ENCODE measurements at places on chromosomes 7 and 10.
A peak's percentile ranks its signal among the peaks of the same experiment; 100 is the strongest.

DNA sequence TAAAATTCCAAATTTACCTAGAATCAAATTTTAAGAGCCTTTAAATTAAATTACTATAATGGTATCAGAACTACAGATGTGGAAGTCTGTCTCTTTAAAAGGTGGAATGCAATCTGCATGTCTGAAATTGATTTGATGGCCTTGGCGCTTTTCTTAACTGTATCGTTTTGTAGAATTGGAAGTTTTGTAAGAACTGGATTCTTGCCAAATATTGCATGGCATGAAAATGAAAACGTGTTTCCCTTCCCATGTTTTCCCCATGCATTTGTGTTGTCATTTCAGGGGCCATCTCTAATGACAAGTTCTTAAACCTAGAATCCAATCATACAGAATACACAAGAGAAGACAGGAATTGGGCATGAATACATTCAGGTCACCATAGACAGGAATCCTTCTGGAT, 162.5 kb downstream of the KIAA1217 start:
- DNase-seq: no peak

DNA sequence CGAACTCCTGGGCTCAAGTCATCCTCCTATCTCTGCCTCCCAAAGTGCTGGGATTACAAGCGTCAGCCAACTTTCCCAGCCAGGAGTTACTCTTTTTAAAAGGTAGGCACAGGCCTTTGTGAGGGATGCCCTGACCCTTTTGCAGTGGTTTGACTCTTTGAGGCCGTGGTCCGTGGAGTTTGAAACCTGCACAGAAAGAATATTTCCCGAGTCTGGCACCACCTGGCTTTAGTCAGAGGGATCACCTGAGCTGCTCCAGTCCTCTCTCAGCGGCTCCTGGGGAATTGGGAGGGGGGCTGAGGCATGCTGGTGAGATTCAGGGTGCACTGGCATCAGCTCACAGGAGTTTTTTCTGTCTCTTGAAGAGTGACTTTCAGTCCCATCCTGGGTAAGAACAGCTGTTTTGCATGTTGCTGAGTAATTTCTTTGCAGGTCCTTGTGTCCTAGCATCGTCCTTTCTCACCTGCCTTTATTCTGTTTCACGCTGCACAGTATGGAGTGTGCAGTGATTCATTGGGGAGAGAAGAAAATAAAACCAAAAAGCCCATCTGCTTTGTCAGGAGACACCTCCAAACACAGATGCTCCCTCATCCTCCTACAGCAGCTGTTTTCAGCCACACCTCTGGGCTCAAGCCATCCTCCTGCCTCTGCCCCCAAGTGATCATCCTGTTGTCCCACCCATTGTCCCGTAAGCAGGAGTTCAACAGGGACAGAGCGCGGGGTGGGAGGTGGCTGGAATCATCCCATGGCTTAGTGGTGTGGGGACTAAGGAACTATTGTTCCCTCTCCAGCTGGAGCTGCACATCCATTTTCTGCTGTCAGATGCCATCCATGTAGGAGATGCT, 284.7 kb downstream of the CAMK1D start:
- DNase-seq: no peak

GRCh38 chr10:88062798-88063472, 199.5 kb downstream of the PTEN start:
- DNase-seq: no peak

DNA sequence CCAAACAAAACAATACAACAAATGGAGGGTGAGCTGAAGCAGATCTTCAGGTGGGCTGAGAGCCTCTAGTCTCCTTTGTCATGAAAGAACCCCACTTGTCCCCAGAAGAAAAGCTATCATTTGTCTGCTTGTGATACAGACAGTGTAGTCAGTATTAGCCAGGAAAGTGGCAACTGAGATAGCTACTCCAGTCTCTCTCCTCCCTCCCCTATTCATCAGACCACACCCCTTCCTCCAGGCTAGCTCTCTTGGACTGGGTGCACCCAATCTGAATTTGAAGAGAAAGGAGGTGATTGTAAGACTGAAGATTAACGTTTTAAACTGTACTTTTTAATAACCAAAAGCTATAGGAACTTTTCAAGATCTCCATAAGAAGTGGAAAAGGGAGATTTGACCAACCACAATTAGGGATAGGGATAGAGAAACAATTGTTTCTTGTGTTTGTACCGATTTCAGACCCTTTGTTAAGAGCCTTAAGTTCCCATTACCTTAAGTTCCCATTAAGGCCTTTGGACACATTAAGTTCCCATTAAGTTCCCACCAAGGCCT, 14.1 kb downstream of the BMPR1A start:
- DNase-seq: no peak

DNA sequence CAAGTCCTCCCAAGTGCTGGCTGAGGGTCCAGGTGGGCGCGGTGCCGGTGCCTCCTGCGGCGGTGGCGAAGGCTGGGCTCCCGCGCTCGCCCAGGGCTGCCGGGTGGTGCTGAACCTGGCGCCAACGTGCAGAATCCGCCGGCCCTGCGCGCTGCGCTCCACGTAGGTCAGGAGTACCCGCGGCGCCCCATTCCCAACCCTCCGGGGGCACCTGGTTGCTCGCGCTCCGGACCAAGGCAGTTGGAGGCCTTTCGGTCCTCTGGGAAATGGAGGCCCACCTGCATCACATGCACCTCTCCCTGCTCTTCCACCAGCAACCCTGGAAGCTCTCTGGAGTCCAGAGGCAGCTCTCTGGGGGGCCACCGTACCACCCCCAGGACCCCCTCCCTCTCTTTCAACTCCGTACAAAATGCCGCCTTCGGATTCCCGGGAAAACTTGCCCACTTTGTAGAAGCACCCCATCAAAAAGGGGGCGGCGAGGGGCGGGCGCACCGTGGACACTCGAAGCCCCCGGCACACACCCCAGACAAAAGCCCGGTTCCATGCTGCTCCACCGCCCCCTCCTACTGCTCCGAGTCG, 745 bp downstream of the SLC16A9 start:
- peak; percentile 50 for DNase-seq

- DNase-seq: no peak
Observed at GRCh38 chr10:105973902-105974301, 1190.6 kb downstream of the SORCS1 start.

GRCh38 chr10:114772496-114773196, 48.9 kb upstream of the FHIP2A start:
- no peak for DNase-seq

GRCh38 chr7:20777377-20778062, 9.2 kb downstream of the SP8 start:
- no peak for DNase-seq

GRCh38 chr10:114282526-114282925, 43.5 kb downstream of the VWA2 start:
- no peak for DNase-seq

GRCh38 chr7:131603932-131604331, 47.5 kb upstream of the PODXL start:
- no peak for DNase-seq

- no peak for DNase-seq
Observed at GRCh38 chr7:128030654-128031611, at the start of gene LRRC4. Gene LRRC4, minus strand, starts transcription at chr7:128031437. Its CDS starts 797 bp downstream, at chr7:128030640.

DNA sequence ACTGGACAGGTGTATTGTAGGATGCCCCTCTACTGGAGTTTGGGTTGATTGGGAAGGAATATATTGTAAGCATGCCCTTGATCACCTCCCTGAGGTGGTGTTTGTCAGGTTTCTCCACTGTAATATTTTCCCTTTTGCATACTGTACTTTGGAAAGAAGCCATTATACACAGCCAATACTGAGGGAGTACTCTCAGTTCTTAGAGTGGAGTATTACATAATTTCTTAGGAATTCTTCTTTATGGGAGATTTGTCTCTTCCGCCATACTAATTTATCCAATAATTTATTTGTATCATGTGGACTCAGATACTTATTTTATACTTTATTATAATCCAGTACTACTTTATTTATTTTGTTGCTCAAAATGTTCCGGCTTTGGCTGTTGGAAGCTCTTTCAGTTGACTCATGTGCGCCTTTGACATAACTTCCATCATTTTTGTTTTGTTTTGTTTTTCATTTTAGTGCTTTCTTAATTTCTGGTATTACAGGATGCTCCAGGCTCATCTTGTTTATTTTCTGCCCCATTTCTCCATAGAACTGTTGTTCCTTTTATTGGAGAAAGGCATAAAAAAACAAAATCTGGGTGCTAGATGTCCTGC, 29.7 kb downstream of the MKLN1 start:
- no peak for DNase-seq

- no peak for DNase-seq
Observed at GRCh38 chr7:36145686-36146085, 7.4 kb upstream of the EEPD1 start.

- DNase-seq: no peak
Observed at GRCh38 chr10:47278152-47278473, 21.9 kb upstream of the GDF10 start.

GRCh38 chr7:36309301-36309700, 80.4 kb upstream of the ANLN start:
- DNase-seq: no peak

DNA sequence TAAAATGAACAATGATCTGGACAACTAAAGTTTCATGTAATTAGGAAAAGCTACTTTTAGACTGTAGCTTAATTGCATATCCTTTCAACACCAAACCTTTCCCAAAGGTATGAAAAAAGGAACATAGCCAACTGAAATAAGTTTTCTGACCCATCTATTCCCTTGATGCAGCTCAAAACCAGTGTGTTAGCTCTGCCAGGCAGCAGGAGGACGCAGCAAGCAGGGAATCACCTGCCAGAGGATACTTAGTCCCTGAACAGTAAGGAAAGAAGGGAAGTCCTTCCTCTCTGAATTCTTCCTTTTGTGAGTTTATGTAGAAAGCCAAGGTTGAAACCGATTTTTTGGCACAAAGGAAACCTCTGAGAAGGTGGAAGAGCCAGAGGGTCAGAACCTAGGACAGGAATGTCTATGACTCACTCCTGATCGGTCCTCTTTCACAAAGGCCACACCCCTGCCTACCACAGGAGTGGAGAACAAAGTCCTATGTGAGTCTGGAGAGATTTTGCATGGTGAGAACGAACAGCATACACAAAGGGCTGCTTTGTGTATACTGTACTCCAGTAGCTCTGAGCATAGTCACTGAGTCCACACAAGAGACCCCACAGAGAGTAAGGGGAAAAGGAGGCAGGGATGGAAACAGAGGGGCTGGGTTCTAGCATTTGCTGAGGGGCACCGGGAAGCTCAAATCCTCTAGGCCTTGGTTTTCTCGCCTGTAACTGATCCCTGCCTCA, 68.8 kb upstream of the GSDME start:
- DNase-seq: peak; percentile 95

DNA sequence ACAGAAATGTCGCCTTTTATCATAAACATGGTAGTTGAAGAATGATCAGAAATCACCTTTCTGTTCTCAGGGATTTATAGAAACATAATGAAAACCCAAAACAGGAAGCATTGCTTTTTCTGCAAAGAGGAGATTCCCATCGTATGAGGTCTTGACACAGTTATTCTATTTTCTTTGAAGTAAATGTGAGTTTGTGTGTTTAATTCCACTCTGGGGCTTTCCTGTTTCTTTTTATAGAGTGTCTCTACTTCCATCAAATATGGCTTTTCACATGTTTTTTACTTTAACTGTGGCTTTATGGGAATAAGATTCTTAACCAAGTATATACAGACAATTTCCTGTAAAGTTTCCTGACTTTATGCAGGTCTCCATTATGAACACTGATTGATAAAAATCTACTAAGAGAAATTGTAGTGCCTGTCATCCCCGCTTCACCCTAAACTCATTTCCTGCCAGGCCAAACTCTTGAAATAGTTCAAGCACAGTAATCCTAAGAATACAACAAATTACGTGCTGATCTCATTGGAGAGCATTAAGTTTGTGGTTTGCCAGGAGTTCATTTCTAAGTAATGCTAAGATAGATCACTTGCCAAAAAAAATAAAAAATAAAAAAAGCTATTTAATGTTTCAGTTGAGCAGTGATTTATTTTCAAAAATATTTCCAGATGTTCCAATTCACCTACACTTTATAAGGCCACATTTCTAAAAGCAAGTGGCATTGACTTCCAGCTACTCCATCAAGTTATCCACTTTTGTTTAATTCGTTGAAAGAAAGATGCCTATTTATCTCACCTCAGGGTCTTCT, 52.2 kb upstream of the SEC61G start:
- DNase-seq: no peak

- DNase-seq: no peak
Observed at GRCh38 chr10:92834986-92835385, 13.3 kb upstream of the EXOC6 start.

DNA sequence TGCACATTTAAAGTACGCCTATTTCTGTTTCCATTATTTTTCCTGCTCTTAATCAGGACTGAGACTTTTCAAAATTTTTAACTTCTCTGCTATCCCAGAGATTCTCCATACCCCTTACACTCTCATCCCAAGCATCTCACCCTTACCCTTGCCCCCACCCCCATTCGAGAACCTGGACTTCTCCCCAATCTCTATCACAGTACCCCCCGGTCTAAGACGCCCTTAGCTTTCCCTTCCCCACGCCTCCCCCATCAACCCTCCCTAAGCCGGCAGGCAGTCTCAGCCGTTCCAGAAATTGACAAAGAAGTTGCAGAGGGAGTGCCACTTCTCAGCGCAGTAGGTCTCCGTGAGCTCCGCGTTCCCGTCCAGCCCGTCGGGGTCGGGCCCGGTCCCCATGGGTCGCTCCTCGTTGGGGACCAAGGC, 1.4 kb downstream of the FGFBP3 start:
- DNase-seq: no peak

GRCh38 chr10:120436439-120437112, 20.5 kb upstream of the PLPP4 start:
- DNase-seq: no peak

DNA sequence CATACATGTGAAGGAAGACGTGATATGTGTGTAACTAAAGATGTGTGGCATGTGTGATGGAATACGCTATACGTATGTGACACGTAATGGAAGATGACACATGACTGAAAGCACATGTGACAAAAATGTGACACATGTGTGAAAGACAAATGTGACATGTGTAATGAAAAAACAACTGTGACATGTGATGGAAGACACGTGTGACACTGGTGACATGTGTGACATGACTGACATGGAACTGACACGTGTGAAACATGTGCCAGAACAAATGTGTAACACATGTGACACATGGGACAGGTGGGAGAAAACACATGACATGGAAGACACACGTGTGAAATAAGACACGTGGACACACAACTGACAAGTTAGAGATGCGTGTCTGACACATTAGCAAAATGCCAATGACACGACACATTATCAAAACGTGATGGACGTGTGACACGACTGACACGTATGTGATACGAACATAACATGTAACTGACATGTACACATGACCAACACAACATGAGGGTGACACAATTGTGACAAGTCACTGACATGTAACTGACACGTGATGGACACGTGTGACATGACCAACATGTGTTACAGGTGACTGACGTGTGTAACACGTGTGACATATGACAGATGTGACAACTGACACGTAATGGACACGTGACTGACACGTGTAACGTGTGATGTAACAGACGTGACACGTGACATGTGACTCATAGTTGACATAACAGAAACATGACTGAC, 24.4 kb downstream of the CRPPA start:
- DNase-seq: no peak

DNA sequence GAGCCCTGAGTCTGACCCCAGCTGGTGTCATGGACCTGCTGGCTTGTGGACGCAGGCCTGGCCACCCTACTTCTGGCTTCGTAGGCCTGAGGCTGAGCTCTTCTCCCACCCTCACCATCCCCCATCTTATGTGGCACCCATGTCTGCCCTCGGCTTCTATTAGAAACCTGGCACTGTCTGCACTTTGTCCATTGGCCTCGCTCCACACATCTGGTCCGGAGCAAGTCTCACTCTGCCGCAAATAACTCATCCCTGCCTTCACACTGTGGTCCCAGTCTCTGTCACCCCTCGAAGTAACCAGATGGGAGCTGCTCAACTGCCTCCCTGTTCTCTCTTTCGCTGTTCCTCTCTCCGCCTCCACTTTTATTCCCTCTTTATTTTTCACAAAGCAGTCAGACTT, 78.6 kb downstream of the TRRAP start:
- no peak for DNase-seq

- no peak for DNase-seq
Observed at GRCh38 chr7:55400191-55400590, 35.1 kb downstream of the LANCL2 start.

All from LoVo (cell line).